Posterior vena cava (tissue), 2 donors: ENCODE measurements at places on chromosomes 7 and 10. TPM values are rescaled to one million over a fixed set of nuclear protein-coding genes. Genes with fewer than 3 reads are reported as not detected.

EZH2 gene
- total RNA-seq: 1.7 TPM

HOXA6 gene
- 9.1 TPM for total RNA-seq

C10orf143 gene
- 3.1 TPM for total RNA-seq

GALNT17 gene
- total RNA-seq: 22.0 TPM

IDI2 gene
- not detected for total RNA-seq

ENO4 gene
- 0.32 TPM for total RNA-seq

CALHM1 gene
- not detected for total RNA-seq

HHEX gene
- total RNA-seq: 9.9 TPM

DHTKD1 gene
- 11.0 TPM for total RNA-seq

MBLAC1 gene
- total RNA-seq: 1.6 TPM

MYL10 gene
- total RNA-seq: not detected

GOLGA7B gene
- 0.19 TPM for total RNA-seq

ENTPD1 gene
- 92.9 TPM for total RNA-seq

SLC39A12 gene
- 0.32 TPM for total RNA-seq

HOXA10 gene
- total RNA-seq: 9.2 TPM

PCGF5 gene
- 100 TPM for total RNA-seq

GJD4 gene
- not detected for total RNA-seq

FAM25G gene
- total RNA-seq: not detected

GPNMB gene
- total RNA-seq: 297 TPM

TMEM176B gene
- total RNA-seq: 65.3 TPM

GDF10 gene
- total RNA-seq: 1.5 TPM

GIMAP1 gene
- 5.4 TPM for total RNA-seq

MET gene
- 26.8 TPM for total RNA-seq

C7orf25 gene
- 7.4 TPM for total RNA-seq

TSPAN14 gene
- total RNA-seq: 57.4 TPM

EGFR gene
- total RNA-seq: 87.2 TPM
